Lower leg skin (tissue), 4 donors: ENCODE measurements at places on chromosomes 6 and 20. TPM values are rescaled to one million over a fixed set of nuclear protein-coding genes. Genes with fewer than 3 reads are reported as not detected.

Gene SMAP1
- 37.7 TPM for total RNA-seq

Gene NANP
- 3.5 TPM for total RNA-seq

Gene TTK
- 1.4 TPM for total RNA-seq

Gene TGM3
- total RNA-seq = 96.6 TPM

Gene DNAH8
- total RNA-seq = 0.02 TPM

Gene TMEM244
- not detected for total RNA-seq

Gene RHAG
- total RNA-seq = not detected

Gene CRISP3
- 7.6 TPM for total RNA-seq

Gene BANF2
- not detected for total RNA-seq

Gene C6orf52
- not detected for total RNA-seq
